ENCODE measurements at places on chromosomes 6 and 20. TPM values are rescaled to one million over a fixed set of nuclear protein-coding genes. Genes with fewer than 3 reads are reported as not detected.

Gene RUNX2
- total RNA-seq: 3.0 TPM

Gene KCNG1
- not detected for total RNA-seq

Gene MEI4
- 0.53 TPM for total RNA-seq

Gene JAG1
- total RNA-seq: 35.8 TPM

Gene LGSN
- not detected for total RNA-seq

Gene WFDC2
- not detected for total RNA-seq

Gene MTRF1L
- 32.2 TPM for total RNA-seq

Gene SNRNP48
- 13.0 TPM for total RNA-seq

Gene EHMT2
- total RNA-seq: 14.5 TPM

Gene SPEF1
- total RNA-seq: not detected

Gene PACSIN1
- total RNA-seq: 7.1 TPM

- no peaks in the 10 kb centered on the region for H3K36me3 ChIP-seq
- H3K27ac ChIP-seq: no peak overlapping the region
- DNase-seq: no peak
- H3K4me1 ChIP-seq: no peaks in the 10 kb centered on the region
- H3K4me3 ChIP-seq: no peak overlapping the region
- H3K27me3 ChIP-seq: no peaks in the 10 kb centered on the region
Measured at GRCh38 chr6:130162421-130162820, 60.3 kb downstream of the SAMD3 start.

DNA sequence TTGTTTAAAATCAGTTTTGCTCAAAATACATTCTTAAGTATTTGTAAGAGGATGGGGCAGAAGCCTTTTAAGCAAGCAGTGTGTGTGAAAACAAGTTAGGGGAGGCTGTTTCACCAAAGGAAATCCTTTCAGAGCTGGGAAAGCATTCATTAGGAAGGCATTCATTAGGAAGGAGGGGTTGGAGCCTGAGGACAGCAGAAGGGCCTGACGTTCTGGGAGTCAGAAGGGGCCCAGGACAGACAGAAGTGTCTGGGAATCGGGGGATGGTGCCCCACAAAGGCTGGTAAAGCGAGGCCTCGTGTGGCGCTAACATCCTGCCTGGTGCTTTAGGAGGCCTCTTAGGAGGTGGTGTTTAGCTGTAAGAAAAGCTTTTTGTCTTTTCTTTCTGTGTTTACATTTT lies 80.6 kb upstream of the NXT1 start:
- H3K4me1 ChIP-seq: peaks cover 26% of the 10 kb centered on the region
- no peak for DNase-seq
- H3K27me3 ChIP-seq: no peaks in the 10 kb centered on the region
- H3K36me3 ChIP-seq: no peaks in the 10 kb centered on the region
- peak overlapping the region; percentile 88 for H3K27ac ChIP-seq

- DNase-seq: no peak
- no peaks in the 10 kb centered on the region for H3K4me1 ChIP-seq
- no peaks in the 10 kb centered on the region for H3K36me3 ChIP-seq
- no peaks in the 10 kb centered on the region for H3K27me3 ChIP-seq
- no peak overlapping the region for H3K27ac ChIP-seq
- no peak overlapping the region for H3K4me3 ChIP-seq
Measured at GRCh38 chr6:36432151-36432671, 10.4 kb downstream of the PXT1 start.

GRCh38 chr20:48803176-48804053 lies 24.4 kb downstream of the PREX1 start:
- H3K4me1 ChIP-seq: peaks cover 42% of the 10 kb centered on the region
- DNase-seq: no peak
- no peak overlapping the region for H3K27ac ChIP-seq
- H3K36me3 ChIP-seq: no peaks in the 10 kb centered on the region
- no peak overlapping the region for H3K4me3 ChIP-seq

- H3K27ac ChIP-seq: peak overlapping the region; percentile 96
- no peak for DNase-seq
- no peaks in the 10 kb centered on the region for H3K36me3 ChIP-seq
Measured at GRCh38 chr20:49712118-49712517, 1.6 kb downstream of the B4GALT5 start.

GRCh38 chr20:47319517-47320252 lies 36.8 kb downstream of the ZMYND8 start:
- H3K4me3 ChIP-seq: peak overlapping the region; percentile 20
- no peaks in the 10 kb centered on the region for H3K27me3 ChIP-seq
- peaks cover 69% of the 10 kb centered on the region for H3K4me1 ChIP-seq
- H3K27ac ChIP-seq: peak overlapping the region; percentile 99
- DNase-seq: peak; percentile 29

DNA sequence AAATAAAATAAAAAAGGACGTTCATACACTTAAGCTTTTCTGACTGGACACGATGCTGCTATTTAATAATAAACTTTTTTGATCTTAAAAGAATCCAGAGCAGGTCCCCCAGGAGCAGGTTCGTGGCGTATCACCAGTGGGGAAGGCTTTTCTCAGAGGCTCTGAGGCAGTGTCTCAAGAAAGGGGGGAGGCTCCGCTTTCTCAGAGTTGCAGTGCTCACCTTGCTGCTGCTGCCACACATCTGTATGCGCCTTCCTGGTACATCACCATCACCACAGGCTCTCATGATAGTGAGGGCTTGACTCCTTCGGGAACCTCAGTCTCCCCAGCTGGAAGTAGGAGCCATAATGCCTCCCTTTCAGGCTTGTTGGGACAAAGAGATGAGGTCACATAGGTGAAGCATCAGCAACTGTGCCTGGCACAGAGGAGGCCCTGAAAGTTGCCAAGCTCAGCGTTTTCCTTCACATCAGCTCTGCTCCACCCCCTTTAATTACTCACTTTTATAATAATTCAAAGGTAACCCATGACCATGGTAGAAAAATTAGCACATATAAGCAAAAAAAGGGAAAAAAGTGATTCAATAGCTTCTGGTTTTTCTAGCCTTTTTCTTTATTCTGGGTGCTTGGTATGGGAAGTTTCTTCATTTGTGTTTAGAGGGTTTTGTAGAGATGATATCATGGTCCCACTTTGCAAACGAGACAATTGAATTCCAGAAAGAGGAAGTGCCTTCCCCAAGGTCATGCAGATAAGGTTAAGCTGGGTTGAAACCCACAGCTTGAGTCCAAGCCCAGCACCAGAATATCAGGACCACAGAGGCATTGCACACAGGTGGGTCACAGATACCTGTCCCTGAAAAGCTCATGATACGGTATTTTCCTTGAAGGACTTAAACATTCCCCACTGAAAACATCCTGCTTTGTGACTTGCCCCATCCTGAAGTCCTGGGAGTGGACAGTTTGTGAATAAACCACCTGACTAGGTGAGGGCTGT lies 24.5 kb downstream of the SRSF3 start:
- DNase-seq: no peak
- no peaks in the 10 kb centered on the region for H3K36me3 ChIP-seq
- H3K27me3 ChIP-seq: no peaks in the 10 kb centered on the region
- no peak overlapping the region for H3K4me3 ChIP-seq

- no peaks in the 10 kb centered on the region for H3K36me3 ChIP-seq
- peaks cover 8% of the 10 kb centered on the region for H3K4me1 ChIP-seq
- no peak overlapping the region for H3K4me3 ChIP-seq
- H3K27ac ChIP-seq: no peak overlapping the region
Measured at GRCh38 chr6:22073516-22074198, 223.2 kb downstream of the PRL start.

DNA sequence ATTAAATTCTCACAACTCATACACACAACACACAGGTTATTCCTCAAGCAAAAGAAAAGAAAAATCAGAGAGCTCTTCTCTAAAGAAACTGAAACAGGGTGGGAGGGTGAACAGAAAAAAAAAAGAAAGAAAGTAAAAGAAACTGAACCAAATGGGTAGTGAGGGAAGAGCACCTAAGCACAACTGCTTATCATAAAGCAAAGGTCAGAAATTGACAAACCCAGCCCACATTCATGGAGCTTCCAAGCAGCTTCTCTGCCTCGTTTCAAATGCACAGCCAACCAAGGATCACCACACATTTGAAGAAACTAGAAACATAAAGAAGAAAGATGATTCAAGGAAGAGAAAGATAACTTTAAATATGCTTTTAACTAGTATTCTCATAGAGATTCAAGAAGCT lies 90.5 kb downstream of the RNGTT start:
- H3K4me1 ChIP-seq: peaks cover 10% of the 10 kb centered on the region
- H3K4me3 ChIP-seq: no peak overlapping the region
- H3K36me3 ChIP-seq: peaks cover 7% of the 10 kb centered on the region
- H3K27ac ChIP-seq: no peak overlapping the region
- DNase-seq: no peak

GRCh38 chr20:36854348-36855240 lies 21.3 kb upstream of the TLDC2 start:
- no peaks in the 10 kb centered on the region for H3K36me3 ChIP-seq
- no peaks in the 10 kb centered on the region for H3K27me3 ChIP-seq
- no peak overlapping the region for H3K27ac ChIP-seq
- no peak overlapping the region for H3K4me3 ChIP-seq
- peak; percentile 36 for DNase-seq
- peaks cover 96% of the 10 kb centered on the region for H3K4me1 ChIP-seq

DNA sequence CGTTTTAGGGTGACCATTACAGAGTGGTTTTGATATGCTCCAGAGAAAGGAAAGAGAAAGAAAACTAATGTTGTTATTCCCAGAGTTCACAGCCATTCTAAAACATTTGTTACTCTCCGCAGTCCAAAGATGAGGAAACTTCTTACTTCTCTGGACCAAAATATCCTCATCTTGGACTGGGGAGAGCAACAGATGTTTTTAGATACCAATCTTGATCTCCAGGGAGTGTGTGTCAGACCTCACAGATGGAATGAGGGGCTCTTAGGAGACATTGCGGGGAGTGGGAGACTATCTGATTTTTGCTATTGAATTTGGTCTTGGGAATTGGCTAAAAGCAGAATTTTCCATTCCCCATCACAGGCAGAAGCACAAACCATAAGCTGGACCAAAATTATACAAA lies 110.8 kb downstream of the TNFAIP3 start:
- peak overlapping the region; percentile 56 for H3K27ac ChIP-seq
- H3K27me3 ChIP-seq: no peaks in the 10 kb centered on the region
- no peak for DNase-seq
- no peak overlapping the region for H3K4me3 ChIP-seq
- no peaks in the 10 kb centered on the region for H3K4me1 ChIP-seq
- H3K36me3 ChIP-seq: no peaks in the 10 kb centered on the region

- peaks cover 3% of the 10 kb centered on the region for H3K36me3 ChIP-seq
- H3K4me3 ChIP-seq: no peak overlapping the region
- DNase-seq: no peak
Measured at GRCh38 chr20:10561302-10561701, 112.5 kb downstream of the JAG1 start.
